Stimulated activated CD8-positive, alpha-beta memory T cell treated with anti-CD3 and anti-CD28 coated beads, Interleukin-15, amount 100 ng/mL, for 1 hour (primary cell): ENCODE measurements at places on chromosomes 1 and 21.

DNA sequence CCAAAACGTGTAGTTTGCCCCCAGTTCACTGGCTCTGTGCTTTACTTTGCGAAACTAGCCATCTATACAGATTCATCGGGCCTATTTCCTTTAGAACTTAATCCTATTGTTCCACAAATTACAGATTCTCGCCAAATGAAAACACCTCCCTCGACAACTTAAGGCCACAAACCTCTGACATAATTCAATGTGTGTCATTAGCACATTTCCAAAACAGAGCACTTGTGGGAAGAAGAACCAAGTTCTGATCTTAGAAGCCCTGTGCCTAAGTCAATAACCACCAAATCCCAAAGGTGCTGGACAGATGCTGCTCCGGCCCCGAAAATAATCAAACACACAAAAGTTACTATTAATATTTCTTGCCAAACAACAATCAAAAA, 93.9 kb downstream of the SLC45A1 start:
- DNase-seq = no peak

DNA sequence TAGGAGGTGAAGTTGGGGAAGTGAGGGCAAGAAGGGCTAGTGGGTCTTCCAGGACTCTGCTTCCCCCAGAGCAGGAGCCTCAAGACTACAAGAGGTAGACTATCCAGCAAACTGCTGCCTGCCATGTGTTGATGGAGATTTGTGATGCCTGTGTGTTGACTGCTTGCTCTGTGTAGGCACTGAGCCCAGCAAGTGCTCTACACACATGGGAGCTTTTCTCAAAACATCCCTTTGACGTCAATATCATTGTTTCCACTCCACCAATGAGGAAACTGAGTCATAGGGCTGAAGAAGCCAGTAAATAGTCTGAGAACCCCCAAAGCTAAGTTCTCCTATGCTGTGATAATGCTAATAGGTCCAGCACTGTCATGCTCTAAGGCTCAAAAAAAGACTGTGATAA, 207.2 kb upstream of the NFIA start:
- no peak for DNase-seq

DNA sequence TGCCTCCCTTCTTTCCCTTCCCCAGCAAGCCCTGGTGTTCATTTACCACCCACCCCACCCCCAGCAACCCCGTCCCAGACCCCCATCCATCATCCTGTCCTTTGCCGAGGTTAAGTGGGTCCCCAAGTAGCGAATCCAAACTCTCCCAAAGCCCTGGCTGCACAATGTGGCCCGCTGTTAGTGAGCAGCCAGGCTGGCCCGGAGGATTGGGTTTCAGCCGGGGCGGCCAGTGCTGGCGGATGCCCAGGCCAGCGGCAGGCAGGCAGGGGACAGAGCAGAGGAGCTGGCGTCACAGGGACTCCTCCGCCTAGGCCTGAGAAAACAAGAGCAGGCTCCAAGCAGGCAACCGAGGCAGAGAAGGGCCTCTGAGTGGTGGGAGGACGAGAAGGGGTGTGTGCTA, 61.4 kb downstream of the EPHB2 start:
- DNase-seq = no peak

GRCh38 chr1:177847843-177848242, 122.0 kb downstream of the SEC16B start:
- no peak for DNase-seq

GRCh38 chr1:244269169-244269568, 182.5 kb downstream of the ADSS2 start:
- DNase-seq = no peak

DNA sequence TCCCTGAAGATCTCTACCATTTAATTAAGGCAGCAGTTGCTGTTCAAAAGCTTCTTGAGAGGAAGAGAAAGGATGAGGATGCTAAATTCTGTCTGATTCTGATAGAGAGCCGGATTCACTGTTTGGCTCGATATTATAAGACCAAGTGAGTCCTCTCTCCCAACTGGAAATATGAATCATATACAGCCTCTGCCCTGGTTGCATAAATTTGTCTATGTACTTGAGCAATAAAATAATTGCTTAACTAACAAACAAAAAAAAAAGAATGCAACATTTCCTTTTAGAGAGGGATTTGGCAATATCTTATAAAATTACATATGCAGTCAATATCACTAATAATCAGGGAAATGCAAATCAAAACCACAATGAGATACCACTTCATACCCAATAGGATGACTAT, 26.8 kb downstream of the ALDH9A1 start:
- no peak for DNase-seq

- no peak for DNase-seq
Measured at GRCh38 chr1:67250051-67250653, 57.5 kb upstream of the IL12RB2 start.

- DNase-seq = no peak
Measured at GRCh38 chr1:199041173-199041914, 402.5 kb downstream of the PTPRC start.

DNA sequence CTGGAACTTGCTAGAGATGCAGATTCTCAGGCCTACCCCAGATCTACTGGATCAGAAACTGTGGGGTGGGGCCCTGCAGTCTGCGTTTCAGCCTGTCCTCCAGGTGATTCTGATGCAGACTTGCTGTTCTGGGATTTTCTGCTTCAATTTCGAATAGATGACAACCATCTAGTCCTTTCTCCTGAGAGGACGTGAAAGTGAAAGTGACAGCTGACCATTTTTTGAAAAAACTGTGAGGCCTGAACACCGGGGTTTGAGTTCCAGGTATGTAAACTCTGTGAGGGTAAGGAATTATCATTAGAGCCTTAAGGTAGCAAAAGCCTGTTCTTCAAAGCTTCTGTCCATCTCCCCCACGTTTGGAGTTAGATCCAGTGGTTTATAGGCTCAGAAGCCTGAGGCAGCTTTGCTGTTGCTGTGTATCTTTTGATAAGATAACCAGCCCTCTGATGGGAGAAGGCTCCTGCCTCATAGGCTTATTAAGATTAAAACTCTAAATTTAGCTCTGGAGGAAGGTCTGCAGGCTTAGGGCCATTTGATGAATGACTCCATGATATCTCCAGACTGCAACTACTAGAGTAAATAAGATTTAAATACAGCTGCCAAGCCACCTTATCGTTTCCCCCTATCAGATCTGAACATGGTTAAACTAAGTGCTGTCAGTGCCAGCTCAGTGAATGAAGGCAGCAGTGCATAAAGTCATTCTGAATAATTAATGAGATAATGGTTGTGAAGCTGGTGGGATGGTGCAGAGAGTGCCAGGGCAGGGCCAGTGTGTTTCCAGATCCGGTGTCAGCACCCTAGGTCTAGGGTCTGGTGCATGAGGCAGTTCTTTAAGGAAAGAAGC, 335.2 kb downstream of the HHAT start:
- no peak for DNase-seq

GRCh38 chr21:45922648-45923047, 58.9 kb upstream of the COL6A1 start:
- DNase-seq = no peak

DNA sequence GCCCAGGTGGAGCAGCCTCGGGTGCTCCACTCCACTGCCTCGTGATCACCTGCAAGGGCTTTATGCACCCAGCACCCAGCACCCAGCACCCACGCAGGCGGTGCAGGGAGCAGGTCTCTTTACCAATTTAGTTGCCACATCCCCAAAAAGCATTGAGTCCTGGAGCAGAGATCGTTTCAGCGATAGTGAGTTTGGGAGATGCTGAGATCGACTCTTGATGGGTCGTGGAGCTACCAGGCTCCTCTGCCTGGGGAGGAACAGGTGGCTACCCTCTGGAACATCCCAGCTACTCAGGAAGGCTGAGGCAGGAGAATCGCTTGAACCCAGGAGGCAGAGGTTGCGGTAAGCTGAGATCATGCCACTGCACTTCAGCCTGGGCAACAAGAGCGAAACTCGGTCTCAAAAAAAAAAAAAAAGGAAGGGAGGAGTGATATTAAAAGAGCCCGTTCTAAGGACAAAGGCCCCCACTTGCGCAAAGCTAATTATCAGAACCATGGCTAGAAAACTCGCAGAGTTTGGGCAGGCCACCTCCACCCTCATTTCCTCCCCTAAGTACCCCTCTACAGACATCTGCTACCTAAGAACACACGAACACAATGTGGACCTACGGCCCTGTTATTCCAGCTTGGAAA, 106.5 kb upstream of the SLC45A1 start:
- no peak for DNase-seq

DNA sequence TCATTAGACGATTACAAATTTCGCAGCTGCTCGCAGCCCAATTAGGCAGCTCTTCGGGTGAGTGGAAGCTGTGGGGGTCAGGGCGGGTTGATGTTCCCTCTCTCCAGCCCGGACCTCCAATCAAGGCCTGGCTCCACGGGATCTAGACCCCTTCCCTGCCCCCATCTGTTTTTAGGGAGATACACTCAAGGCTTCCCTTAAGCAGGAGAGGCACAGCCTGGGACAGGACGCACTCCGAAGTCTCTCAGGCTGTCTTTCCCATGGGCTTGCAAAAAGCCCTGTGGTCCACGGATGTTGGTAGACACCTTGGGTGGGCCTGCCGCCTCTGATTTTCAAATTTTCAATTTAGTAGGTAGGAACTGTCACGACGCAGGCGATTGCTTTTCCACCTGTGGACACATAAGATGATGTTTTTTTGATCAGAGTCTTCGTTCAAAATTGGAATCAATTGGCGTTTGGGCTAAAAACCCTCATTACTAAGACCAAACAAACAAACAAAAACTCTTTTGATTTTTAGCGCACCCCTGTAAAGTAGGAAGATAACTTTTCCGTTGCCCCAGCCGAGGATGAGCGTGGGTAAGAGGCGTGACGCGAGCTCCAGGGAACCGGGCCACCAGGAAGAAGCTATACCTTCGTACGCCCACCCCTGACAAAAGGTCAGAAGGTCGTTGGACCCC, 2.5 kb upstream of the LHX8 start:
- no peak for DNase-seq

DNA sequence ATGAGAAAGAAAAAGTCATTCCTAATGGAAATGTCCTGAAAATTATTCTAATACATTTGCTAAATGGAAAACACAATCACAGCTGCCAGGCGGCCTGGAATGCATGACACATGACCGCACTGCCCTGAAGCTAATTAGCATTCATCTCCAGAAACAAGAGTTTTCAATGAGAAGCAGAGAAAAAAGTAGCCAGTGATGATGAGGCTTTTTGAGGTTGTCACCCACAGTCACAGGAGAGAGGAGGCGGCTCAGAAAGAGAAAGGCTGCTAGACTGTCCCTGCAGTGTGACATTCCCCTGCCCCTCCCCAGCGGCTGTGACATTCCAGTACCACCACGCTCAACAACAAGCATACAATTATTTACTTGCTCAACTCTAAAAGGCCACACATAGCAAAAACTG, 122.9 kb upstream of the KRTAP19-8 start:
- no peak for DNase-seq

- DNase-seq = peak; percentile 75
Measured at GRCh38 chr1:40818264-40818961, 34.8 kb downstream of the KCNQ4 start.

- no peak for DNase-seq
Measured at GRCh38 chr1:997993-998744, 1.7 kb downstream of the HES4 start.

DNA sequence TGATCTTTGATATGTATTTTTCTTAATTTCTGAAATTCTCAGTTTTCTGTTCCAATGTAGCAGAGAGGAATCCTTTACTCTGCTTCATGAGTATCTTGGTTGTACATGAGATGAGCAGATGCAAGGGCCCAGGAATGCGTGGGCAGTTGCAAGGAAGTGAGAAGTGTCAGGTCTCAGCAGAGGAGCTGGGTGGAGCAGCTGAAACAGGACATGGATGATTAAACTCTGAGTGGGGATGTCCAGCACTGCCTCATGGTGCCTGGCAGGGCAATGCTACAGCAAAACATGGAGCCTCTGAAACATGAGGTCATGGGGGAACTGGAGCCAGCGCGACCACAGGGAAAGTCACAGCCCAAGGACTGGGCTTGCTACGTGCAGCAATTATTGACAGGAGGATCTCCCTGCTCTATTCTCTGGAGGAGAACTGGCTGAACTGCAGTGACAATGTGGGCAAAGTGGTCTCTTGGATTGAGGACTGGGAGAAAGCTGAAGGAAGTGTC, 48.4 kb downstream of the COLGALT2 start:
- DNase-seq = no peak

- no peak for DNase-seq
Measured at GRCh38 chr1:156765666-156766065, 1.7 kb upstream of the PRCC start.

- DNase-seq = no peak
Measured at GRCh38 chr1:244144053-244144452, 93.0 kb downstream of the ZBTB18 start.

GRCh38 chr1:54848134-54848948, 38.7 kb downstream of the DHCR24 start:
- DNase-seq = no peak

DNA sequence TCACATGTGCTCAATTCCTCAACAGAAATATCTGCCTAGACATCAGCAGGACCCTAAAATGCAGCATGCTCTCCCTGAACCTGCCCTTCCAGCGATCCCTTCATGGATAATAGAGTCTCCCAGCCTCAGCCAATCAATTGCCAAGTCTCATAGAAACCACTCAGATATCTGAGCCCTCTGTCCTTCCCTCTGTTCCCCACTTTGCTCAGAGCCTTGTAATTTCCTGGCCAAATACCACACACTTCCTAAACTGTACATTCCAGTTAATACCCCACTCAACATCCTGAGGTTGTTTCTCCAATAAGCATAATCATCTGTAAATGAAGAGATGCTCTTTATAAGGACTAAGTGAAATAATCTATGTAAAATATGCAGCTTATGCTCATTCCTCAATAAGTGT, 59.3 kb upstream of the PTGFRN start:
- no peak for DNase-seq

DNA sequence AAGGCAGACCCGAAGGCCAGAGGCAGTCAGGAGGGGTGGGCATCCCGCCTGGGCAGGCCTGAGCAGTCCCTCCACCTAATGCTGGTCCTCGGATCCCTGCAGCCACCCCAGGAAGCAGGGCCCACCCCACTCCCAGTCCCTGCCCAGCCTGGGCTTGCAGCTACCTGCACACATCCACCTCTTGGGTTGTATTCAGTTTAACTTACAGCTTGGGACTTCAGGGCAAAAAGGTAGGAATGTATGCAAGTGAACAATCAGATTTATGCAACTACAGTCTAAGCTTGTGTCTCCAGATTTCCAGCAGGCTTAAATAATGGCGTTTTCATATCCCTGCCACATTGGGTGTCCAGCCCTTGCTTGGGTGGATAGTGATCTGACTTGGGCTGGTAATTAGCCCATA, 17.4 kb downstream of the LDLRAP1 start:
- no peak for DNase-seq
